ENCODE measurements at places on chromosomes 6 and 20.
A peak's percentile ranks its signal among the peaks of the same experiment; 100 is the strongest.

- H3K4me1 ChIP-seq = peaks cover 85% of the 10 kb centered on the region
- H3K27me3 ChIP-seq = no peaks in the 10 kb centered on the region
- DNase-seq = peak; percentile 100
- peaks cover 14% of the 10 kb centered on the region for H3K36me3 ChIP-seq
- peak within 1 kb of the TSS; percentile 90 for H3K4me3 ChIP-seq
Measured at GRCh38 chr6:31945507-31946369, at the start of gene CFB. TSS of gene CFB (plus strand) at chr6:31946095. CDS start at chr6:31946222, 127 bp downstream.

GRCh38 chr6:5540370-5540769, 279.1 kb downstream of the FARS2 start:
- DNase-seq = no peak
- H3K4me1 ChIP-seq = no peaks in the 10 kb centered on the region
- no peaks in the 10 kb centered on the region for H3K36me3 ChIP-seq
- H3K27ac ChIP-seq = no peak overlapping the region
- no peak overlapping the region for H3K4me3 ChIP-seq

- H3K4me3 ChIP-seq = no peak overlapping the region
- no peak overlapping the region for H3K27ac ChIP-seq
- H3K27me3 ChIP-seq = no peaks in the 10 kb centered on the region
- H3K4me1 ChIP-seq = peaks cover 23% of the 10 kb centered on the region
Measured at GRCh38 chr6:75849329-75850025, 100.4 kb downstream of the MYO6 start.

GRCh38 chr6:99359800-99360199, 10.3 kb upstream of the FAXC start:
- H3K4me1 ChIP-seq = no peaks in the 10 kb centered on the region
- no peak overlapping the region for H3K27ac ChIP-seq
- H3K36me3 ChIP-seq = no peaks in the 10 kb centered on the region
- no peak overlapping the region for H3K4me3 ChIP-seq
- no peaks in the 10 kb centered on the region for H3K27me3 ChIP-seq

GRCh38 chr20:49028684-49029083, 17.4 kb upstream of the CSE1L start:
- peak; percentile 58 for DNase-seq
- peaks cover 78% of the 10 kb centered on the region for H3K36me3 ChIP-seq
- no peaks in the 10 kb centered on the region for H3K4me1 ChIP-seq
- H3K27ac ChIP-seq = no peak overlapping the region
- no peak overlapping the region for H3K4me3 ChIP-seq

DNA sequence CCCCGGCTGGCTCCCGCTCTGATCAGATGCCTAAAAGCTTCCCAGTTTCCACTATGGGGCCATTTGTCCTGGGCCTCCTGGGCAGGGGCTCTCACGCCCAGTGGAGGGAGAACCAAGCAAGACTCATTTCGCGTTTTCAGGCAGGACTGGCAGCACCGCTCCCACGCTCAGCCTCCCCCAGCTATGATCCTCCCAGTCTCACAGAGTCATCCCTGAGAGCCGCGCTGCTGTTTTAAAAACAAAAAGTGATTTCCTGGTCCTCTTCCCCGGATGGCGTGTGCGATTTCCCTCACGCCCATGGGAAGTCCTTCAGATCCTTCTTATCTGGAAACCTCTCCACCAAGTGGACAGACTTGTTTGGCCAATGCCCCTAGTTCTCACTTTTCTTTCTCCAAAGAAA, at the start of gene ADGRF5:
Gene ADGRF5 (minus strand): TSS at position 208 of the 400 bp plus-strand sequence. CDS start 15,176 bp downstream, outside the sequence.
- H3K27me3 ChIP-seq = peaks cover 41% of the 10 kb centered on the region
- DNase-seq = no peak
- no peak within 1 kb of the TSS for H3K27ac ChIP-seq

All from HepG2 (cell line).